ENCODE measurements at places on chromosomes 11 and 22.
A peak's percentile ranks its signal among the peaks of the same experiment; 100 is the strongest.

GRCh38 chr11:104259121-104259610 lies 95.2 kb upstream of the PDGFD start:
- no peak for DNase-seq

GRCh38 chr11:57513911-57514537 lies 1.5 kb downstream of the SLC43A1 start:
- DNase-seq: no peak

- no peak for DNase-seq
These were observed 22.8 kb upstream of the PPFIA1 start for GRCh38 chr11:70247710-70248072.

DNA sequence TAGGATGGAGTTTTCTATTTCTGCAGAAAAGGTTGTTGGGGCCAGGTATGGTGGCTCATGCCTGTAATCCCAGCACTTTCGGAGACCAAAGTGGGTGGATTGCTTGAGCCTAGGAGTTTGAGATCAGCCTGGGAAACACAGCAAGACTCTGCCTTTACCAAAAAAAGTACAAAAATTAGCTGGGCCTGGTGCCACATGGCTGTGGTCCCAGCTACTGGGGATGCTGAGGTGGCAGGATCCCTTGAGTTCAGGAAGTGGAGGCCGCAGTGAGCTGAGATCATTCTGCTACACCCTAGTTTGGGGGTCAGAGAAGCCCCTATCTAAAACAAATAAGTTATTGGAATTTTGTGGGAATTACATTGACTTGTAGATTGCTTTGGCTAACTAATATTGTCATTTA lies 71.7 kb downstream of the FDX1 start:
- no peak for DNase-seq

GRCh38 chr22:37026325-37026724 lies 6.8 kb downstream of the MPST start:
- no peak for DNase-seq

- DNase-seq: no peak
These were observed 2.9 kb downstream of the NAGA start for GRCh38 chr22:42067671-42068251.

DNA sequence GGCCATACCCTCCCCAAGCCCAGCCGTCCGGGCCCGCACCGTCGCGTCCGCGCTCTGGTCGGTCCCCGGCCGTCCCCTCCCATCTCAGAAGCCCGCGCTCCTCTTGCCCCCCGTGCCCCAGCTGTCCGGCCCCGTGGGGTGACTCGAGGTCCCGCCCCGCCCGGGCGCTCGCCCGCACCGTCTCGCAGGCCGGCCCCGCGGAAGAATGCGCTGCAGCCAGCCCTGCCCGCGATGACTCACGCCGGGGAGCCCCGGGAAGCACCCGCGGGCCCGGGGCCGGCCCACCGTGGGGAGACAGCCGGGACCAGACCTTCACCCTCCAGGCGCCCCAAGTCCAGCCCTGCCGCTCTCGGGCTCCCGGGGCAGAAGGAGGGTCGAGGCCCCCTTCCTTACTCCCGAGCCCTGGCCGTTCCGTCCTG lies 320 bp upstream of the PHLDA2 start:
- DNase-seq: peak; percentile 25

GRCh38 chr11:71140206-71140919 lies 112.0 kb downstream of the SHANK2 start:
- no peak for DNase-seq

GRCh38 chr11:70776914-70777532 lies 378.7 kb downstream of the CTTN start:
- no peak for DNase-seq

- DNase-seq: no peak
These were observed 12.0 kb upstream of the TTLL12 start for GRCh38 chr22:43198936-43199335.

DNA sequence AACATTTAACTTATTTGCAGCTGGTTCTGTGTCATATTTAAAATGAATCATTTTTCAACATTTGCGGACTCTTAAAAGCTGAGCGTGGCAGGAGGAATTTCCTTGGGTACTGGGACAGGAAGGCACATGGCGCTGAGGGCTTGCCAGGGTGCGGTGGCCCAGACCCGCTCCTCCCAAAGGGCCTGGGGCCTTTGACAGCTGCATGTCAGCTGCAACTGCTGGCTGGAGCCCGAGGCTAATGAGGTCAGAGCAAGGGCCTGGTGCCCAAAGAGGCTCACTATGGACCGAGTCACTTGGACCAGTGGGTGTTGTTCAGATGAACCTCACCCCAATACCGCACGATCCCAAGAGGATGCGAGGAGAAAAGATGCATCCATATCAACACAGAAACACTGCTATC lies 326.9 kb downstream of the CTTN start:
- DNase-seq: no peak

- no peak for DNase-seq
These were observed 148.6 kb downstream of the IGLL1 start for GRCh38 chr22:23431337-23432072.

DNA sequence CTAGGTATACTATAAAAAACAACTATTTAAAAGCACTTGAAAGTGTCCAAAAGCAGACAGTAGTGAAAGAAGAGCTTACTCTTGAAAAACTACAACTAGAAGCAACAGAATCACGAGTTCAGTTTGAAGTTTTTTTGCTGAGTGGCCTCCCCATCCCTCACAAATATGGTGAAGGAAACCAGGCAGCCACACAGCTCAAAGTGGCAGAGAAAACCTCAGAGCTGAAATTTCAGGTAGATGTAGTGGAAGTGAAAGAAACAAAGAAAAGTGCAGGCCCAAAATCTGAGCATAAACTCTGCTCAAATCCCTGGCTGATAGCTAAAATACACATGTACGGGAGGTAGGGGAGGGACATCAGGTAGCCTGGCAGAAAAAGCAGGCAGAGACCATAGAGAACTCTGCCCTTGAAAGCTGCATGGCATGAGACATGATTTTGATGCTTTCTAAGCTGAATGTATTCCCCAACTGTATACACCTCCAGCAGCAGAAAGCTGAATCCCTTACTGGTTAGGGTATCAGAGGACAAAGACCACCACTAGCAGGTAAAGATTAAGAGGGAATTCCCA lies 12.1 kb downstream of the BTBD10 start:
- no peak for DNase-seq

GRCh38 chr11:8336356-8337129 lies 72.9 kb upstream of the LMO1 start:
- DNase-seq: no peak

- DNase-seq: peak; percentile 37
These were observed 85.9 kb downstream of the ZNF280B start for GRCh38 chr22:22422629-22423112.

DNA sequence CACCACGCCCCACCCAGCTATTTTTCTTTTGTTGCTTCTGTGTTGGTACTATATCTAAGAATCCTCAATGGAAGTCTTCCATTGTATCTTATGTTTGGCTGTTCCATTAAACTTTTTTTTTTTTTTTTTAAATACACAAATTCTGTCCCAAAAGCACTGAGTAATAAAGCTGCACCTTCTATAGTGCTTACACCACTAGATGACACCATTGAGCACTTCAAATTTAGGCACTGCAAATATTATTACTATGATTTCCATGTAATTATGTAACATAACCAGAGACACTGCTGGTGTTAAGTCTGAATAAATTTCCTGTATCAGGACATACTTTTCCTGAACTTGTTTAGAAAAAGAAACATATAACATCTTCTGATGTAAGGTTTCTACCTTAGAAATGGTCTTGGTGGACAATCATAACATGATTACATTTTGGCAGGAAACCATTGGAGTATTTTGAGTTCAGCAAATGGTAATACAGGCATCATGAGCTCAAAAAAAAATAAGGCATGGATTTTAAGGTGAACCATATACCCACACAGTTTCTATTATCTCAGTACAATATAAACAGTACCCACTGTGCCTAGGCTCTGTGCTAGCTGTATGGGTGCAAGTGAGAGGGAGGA lies 110.5 kb downstream of the ATG16L2 start:
- DNase-seq: no peak

GRCh38 chr22:43885319-43885671 lies 6.5 kb downstream of the PNPLA5 start:
- DNase-seq: no peak

GRCh38 chr11:73521621-73522020 lies 76.3 kb downstream of the FAM168A start:
- DNase-seq: no peak

DNA sequence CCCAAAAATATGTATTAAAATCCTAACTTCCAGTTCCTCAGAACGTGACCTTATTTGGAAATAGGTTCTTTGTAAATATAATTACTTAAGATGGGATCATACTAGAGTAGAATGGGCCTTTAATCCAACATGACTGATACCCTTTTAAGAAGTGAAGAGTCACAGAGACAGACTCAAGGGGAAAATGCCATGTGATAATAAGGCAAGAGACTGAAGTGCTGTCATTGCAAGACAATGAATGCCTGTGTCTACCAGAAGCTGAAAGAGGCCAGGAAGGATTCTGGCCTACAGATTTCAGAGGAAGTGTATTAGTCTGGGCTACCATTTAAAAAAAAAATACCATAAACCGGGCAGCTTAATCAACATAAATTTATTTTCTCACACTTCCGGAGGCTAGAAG lies 85.9 kb upstream of the LRRC55 start:
- DNase-seq: no peak

DNA sequence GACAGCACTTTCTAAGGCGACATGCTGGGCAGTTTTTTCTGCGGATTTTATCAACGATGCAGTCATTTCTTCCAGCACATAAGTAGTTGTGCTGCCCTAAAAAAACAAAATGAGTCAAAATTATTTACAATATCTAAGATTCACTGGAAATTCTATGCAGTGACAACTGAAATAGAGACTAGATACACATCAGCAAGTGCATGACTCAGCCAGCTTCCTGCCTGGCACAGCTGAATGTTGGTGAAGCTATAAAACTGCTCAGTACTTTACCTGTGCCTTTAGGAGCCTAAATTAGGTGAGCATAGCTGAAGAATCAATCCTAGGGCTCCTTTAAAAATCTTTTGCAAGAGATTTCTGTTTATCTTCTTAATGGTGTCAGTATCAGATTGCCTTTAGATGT lies 37.8 kb downstream of the PGR start:
- DNase-seq: no peak

DNA sequence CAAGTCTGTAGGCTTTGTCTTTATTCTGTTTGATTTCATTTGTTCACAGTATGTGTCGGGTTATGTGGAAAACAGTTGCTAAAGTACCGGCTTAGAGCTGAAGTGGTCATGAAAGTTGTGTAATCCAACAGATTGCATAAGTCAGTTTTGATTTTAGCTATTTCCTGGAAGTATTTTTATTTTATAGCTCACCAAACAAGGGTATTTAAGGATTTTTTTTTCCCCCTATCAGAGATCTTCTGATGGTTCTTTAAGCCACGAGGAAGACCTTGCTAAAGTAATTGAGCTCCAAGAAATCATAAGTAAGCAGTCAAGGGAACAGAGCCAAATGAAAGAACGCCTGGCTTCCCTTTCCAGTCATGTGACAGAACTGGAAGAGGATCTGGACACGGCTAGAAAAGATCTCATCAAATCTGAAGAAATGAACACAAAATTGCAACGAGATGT lies 55.9 kb downstream of the PPFIA1 start:
- DNase-seq: no peak

GRCh38 chr22:33271390-33272161 lies 213.4 kb upstream of the SYN3 start:
- no peak for DNase-seq

GRCh38 chr11:130076778-130077481 lies 7.2 kb downstream of the APLP2 start:
- no peak for DNase-seq

- DNase-seq: no peak
These were observed 1.6 kb upstream of the CEP295 start for GRCh38 chr11:93659841-93660240.

DNA sequence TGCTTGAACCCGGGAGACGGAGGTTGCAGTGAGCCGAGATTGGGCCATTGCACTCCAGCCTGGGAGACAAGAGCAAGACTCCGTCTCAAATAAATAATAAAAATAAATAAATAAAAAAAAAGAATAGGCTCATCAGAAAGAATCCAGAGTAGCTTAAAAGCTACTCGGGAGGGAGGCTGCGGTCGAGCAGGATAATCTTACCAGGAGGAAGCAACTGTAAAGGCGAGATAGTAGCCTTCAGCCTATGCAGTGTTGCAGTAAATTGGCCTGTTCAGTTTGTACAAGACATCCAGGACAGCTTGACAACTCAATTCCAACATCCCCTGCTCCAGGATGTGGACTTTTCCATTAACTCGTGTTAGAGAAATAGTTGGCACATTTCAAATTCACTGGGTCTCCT lies 1164.7 kb downstream of the LRRC4C start:
- DNase-seq: no peak

DNA sequence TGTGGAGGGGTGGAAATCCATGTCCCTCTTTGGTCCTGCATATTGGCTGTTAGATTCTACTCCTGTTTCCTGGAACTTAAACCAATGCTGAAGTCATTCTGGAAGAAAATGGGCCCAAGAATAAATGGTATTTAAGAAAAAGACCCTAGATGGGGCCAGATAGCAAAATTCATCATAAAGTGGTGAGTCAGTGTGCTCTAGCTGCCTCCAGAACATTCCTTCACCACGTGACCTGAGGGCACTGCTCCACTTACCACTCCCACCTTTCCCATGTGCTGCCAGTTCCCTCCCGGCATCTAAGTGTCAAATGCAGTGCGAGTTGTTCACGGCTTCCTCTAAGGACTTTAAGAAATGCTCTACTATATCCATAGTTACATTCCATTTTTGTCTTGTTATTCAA lies 30.9 kb upstream of the NAP1L4 start:
- no peak for DNase-seq

DNA sequence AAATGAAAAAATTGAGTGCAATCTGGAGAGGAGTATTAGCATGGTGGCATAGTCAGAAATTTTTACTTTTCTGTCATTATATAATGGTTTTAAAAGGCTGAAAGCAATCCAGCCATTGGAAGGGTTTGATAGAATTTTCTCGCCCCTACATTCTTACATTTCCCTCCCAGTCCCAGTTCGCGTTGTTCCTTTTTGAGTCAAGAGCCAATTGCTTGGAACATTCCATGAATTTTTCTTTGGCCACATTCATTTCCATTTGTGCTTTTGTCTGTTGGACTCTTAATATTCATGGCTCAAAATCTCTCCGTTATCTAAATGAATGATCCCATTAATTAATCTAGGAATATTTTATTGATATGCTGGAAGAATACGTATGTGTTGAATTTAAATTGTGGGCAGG lies 66.0 kb downstream of the GRK3 start:
- no peak for DNase-seq

- DNase-seq: no peak
These were observed 43.6 kb upstream of the FIBIN start for GRCh38 chr11:26950260-26950719.

GRCh38 chr11:91299980-91300379 lies 924.6 kb upstream of the FAT3 start:
- DNase-seq: no peak

- no peak for DNase-seq
These were observed 8.1 kb downstream of the OR5A2 start for GRCh38 chr11:59418156-59418555.

GRCh38 chr11:11230802-11231562 lies 122.1 kb downstream of the CSNK2A3 start:
- DNase-seq: no peak

DNA sequence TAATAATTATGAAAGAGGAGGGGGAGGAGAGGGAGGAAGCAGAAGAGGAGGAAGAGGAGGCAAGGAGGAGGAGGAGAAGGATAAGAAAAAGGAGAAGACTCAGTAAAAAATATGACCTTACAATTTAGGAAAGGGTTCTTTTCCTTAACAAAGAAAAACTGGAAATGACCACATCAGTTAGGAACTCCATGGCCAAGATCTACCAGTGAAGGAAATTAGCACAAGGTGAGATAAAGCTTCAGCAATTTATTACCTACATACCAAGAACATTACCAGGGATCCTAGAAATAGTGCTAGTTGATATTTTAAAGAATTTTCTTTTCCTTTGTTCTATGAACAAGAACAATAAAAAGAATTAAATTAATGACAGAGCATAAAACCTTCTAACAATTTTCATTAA lies 172.7 kb downstream of the LRRC4C start:
- no peak for DNase-seq
